ENCODE measurements at places on chromosomes 4 and X.

- DNase-seq = no peak
Measured at GRCh38 chr4:97142893-97143292, 1000.4 kb downstream of the STPG2 start.

- no peak for DNase-seq
Measured at GRCh38 chr4:81060587-81061343, 30.3 kb downstream of the BMP3 start.

DNA sequence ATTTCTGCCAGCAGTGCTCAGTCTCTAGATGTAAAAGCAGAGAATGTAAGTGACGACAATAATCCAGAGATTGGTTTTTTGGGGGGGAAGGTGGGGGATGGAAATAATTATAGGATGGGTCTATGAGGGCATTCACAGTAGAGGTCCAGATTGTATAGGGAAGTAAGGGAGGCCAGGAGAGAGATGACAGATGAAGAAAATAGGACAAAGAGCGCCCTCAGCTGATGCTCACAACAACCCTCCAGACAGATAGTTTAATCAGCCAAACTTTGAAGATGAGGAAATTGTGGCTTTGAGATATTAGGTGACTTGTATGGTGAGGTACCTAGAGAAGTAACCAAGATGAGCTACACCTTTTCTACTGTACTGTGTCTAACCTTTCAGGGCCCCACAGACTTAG is 137.9 kb downstream of the MAGEB17 start:
- no peak for DNase-seq

- no peak for DNase-seq
Measured at GRCh38 chr4:82255657-82256056, 118.1 kb downstream of the HNRNPD start.

- DNase-seq = no peak
Measured at GRCh38 chrX:98646351-98646750, 1762.6 kb downstream of the RPA4 start.

GRCh38 chr4:88442689-88443191 is 14.2 kb upstream of the HERC5 start:
- DNase-seq = no peak
